ENCODE measurements at places on chromosomes 7 and 10.

GRCh38 chr10:76033457-76034196, 602.2 kb downstream of the LRMDA start:
- DNase-seq = no peak

DNA sequence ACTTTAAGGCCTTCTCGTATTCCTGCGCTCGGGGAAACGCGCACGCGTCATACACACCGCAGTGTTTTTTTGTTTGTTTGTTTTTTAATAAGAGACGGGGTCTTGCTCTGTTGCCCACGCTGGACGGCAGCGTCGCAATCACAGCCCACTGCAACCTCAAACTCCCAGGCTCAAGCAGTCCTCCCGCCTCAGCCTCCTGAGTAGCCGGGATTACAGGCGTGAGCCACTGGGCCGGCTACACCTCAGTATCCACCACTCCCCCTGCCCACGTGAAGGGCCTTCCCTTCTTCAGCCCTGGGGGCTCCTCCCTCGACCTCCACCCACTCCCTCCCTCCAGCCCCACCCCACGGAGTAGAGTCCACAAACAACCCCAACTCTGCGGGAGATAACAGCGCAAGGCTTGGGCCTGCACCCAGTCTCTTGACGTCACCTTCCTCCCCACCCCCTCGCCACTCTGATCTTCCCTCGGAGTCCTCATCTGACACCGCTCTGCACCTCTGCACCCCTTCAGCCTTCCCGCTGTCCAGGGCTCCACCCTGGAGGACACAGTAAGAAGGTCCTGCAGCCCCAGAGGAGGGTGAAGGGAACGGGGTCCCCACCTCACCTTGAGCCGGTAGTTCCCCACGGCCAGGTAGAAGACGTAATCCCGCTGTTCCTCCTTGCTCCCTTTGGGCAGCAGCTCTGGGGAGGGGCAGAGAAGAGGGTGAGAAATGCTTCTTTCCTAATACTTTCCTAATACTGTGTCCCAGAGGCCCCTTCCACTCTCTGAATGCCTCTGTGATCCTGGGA, 2.8 kb upstream of the CLDN15 start:
- no peak for DNase-seq

- DNase-seq = no peak
Measured at GRCh38 chr10:106440355-106440754, 724.2 kb downstream of the SORCS1 start.

GRCh38 chr7:123096434-123096833, 100.9 kb upstream of the TAS2R16 start:
- no peak for DNase-seq

GRCh38 chr7:10070899-10071298, 902.8 kb upstream of the PHF14 start:
- DNase-seq = no peak

DNA sequence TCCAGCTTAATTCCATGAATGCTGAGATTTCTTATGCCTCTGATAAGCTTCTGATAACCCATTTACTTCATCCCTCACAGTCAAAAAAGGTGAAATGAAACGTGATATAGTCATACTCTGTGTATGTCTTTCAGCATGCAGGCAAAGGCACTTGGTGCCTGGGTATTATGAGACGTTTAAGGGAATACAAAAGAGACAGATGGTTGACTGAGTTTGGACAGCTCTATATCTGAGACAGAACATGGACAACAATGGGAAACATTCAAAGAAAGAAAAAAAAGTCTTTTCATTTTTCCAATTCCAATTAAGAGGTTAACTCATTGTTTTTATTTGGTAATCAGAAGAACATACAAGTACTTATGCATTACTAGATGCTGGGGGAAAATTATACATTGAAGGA, 96.2 kb downstream of the PPP1R17 start:
- DNase-seq = no peak

GRCh38 chr7:2930310-2931033, 86.4 kb upstream of the GNA12 start:
- no peak for DNase-seq

GRCh38 chr7:157755741-157756140, 418.9 kb downstream of the DNAJB6 start:
- no peak for DNase-seq

DNA sequence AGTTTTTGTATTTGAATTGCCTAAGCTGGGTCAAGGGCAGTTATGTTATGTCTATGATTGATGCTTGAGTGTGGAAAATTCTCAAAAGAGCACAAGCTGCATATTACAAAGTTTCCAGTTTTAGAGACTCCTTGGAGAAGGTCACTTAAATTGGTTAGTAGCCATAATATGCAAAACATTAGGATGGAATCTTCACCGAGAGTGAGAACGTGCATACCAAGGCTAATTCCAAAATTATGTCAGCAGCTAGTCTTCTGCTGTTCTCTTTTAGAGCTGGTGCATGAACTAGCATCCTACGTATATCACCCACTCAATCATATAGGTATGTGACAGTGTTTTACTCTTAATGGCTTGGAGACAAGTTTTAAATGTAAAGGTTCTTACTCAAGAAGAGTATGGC, 49.2 kb downstream of the MKX start:
- no peak for DNase-seq

DNA sequence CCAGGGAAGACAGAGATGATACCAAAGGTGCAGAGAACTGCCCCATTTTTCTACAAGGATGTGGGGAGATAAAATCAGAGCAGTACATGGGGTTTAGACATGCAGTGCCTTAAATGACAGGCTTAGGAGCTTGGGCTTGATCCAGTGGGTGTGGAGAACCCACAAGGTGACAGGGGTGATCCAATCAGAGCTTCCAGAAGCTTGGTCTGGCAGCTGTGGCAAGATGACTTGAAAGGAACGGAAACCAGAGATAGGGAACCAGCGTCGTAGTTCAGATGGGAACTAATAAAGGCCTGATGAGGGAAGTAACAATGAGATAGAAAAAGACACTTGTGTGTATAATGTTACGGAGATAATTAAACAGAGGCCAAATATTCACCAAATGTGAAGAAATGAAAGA, 80.7 kb downstream of the SLC37A3 start:
- DNase-seq = no peak

GRCh38 chr10:127921753-127922145, 14.8 kb downstream of the PTPRE start:
- no peak for DNase-seq

- DNase-seq = no peak
Measured at GRCh38 chr10:118445535-118445934, 103.4 kb upstream of the FAM204A start.

DNA sequence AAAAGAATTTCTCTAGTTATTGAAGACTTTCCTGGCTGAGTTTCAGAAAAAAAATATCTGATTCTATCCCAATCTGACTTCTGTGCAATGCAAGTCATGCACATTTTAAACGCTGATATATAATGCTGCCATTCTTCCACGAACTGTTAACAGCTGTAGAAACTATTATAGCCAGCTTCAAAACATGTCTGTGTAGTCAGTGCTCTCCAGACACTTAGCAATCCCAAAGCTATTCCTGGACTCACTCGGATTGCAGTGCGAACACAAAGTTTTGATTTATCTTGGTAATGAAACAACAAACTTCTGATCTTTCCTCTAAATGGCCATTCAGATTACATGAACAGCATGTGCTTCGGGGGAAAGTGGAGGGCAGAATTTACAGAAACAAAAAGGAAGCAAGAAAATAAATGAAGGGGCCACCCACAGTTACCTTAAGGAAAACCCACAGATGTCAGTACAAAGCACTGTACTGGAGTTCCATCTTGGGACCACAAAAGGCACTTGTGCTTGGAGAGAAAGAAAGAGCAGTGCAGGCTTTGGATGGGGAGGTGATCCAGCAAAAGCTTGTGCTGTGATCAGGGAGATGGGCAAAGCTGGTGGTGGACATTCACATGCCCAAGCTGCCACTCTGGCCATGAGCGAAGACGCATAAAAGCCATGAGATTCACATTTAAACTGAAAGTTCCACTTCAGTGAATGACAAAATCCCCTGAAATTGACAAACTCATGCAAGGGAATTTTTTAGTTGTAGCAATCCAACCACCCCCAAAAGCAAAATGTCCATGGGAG, 32.1 kb upstream of the ADO start:
- DNase-seq = no peak

DNA sequence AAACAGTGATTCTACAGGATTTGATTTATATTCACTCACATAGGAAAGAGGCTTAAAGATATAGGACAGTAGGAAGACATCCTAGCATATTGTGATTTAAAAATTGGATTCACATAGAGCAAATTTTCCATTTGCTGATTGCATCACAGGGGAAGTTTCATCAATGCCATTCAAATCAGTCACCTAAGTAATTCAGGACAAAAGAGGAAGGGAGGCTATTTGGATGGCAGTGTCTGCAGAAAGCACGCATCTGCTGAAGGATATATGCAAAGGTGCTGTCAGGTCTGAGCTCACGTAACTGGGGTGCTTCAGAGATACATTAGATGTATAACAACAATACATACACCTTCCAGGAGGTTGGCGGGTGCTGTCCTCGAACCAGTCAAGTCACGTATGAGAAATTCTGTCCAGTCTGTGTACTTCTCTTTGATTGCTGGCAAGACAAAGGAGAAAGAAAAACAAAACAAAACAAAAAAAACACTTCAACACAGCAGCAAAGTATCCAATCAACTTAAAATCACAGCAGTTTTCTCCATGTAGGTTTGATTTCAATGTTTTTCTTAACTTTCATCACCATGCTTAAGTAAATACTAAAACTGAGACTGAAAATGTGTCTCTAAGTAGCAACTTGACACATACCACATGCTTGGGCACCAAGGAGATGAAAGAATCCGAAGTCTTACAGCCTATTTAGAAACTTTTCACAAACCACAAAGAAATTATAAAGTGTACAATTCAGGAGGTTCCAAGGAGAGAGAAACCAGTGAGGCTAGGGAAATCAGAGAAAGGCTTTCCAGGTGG, 125.1 kb downstream of the SFMBT2 start:
- no peak for DNase-seq

DNA sequence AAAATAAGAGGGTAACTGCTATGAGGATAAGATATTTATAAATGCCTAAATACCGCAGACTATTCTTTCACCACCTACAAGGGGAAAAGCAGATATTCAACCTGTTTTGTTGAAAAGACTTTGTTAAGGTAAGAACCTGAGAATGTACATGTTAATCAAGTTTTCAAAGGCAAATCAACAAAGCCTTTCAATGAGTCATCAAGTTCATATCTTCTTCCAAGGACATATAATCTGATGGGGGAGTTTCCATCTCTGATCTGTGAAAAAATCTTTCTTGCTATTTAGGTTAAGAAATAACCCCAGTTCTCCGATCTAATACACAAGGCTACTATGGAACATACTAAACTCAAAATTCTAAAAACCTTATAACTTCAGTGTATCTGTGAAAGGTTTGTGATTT, 40.0 kb upstream of the ANLN start:
- no peak for DNase-seq

DNA sequence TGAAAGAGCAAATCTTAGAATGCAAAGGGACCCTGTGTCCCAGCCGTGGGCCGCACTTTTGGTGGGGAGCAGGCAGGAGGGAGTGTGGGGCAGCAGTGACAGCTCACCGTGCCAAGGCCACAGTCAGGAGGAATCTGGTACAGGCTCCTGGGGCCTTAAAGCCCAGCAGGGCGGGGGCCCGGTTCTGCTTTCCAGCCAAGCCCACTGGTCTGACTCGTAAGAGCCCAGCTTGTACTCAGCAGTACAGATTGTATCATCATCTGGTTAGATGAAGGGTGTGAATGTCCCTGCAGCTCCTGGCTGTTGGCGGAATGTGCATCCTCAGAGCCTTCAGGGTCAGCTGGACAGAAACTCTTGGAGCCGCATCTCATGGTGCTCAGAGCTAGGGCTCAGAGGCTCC, 30.5 kb upstream of the TRIM8 start:
- no peak for DNase-seq

GRCh38 chr10:1198453-1199344, 142.5 kb downstream of the WDR37 start:
- DNase-seq = no peak

- DNase-seq = no peak
Measured at GRCh38 chr7:289756-290553, at the start of gene FOXL3. TSS of gene FOXL3 (plus strand) at chr7:290170. CDS start at chr7:290170, 0 bp downstream.

- DNase-seq = no peak
Measured at GRCh38 chr10:108765794-108766193, 1157.5 kb downstream of the XPNPEP1 start.

Measured in cerebellar nuclear complex (tissue), 1 donor.